Heart left ventricle (tissue), 16 donors: ENCODE measurements at places on chromosomes 2 and 18.

DNA sequence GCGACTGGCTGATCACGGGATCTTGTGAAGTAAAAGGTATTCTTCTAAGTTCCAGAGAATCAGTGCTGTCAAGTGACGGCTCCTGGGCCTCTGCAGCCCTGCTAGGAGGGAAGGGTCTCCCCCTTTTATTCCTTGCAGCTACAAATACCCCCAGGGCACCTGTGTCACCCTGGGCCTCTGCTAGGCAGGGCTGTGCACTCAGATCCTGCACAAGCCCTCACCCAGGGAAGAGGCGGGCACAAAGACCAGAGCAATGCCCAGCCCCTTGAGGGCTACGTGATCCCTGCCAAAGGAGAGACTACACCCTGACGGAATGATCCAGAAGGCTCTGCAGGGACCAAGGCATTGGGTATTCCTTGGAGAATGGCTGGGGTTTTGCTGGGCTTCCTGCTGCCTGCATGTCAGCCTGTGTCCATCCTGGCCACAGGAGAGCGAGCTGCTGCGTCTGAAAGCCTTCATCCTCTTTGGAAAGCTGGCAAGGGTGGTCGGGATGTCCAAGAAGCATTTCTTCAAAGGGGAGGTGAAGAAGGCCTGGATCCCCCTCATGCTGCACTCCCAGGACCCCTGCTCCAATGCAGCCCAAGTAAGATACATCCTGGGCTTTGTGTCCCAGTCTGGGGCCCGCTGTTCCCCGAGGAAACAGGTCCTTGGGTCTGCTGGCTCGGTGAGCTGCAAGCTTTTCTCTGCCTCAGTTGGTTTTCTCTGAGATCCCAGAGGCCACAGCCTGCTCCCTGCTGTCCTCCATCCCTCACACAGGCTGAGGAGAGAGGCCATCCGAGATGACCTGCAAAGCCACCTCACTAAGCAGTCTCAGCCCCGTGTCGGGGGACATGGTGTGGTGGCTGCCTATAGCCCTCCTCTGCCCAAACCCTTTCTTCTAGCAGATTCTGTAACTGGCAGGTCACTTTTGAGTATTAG, 24.9 kb downstream of the HJURP start:
- DNase-seq, result no peak

DNA sequence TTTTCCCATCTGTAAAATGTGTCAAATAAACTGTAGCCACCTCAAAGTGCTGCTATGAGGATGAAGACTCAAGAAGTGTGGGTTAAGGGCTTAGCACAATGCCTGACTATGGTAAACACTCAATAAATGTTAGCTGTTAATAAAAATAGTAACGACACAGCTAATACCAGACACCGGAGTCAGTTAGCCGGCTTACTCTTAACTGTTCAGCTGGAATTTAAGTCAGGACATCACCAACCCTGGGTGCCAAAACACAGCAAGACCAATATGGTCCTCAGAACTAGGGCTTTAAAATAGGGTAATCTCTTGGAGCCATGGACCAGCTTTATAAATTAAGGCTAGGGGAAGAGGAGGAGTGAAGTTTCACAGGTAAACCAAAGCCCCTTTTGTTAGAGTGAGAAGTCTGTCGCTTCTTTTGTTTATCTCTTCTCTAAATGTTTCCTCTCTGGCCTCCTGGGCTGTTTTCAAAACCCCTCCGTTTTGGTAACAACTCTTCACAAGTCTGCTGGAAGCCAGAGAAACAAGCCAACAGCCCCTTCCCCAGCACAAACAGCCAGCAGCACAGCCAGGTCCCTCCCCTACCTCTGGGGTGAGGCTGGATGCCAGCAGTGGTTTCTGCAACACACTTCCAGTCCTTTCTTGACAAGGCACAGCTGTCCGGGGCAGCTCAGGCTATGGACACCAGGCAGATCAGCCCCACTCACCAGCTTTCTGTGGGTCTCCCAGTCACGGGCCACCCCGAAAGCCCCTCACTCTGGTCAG, 13.8 kb upstream of the FZD7 start:
- peak; percentile 49 for DNase-seq

- DNase-seq, result no peak
Measured at GRCh38 chr18:78816114-78816513, 163.5 kb upstream of the SALL3 start.

GRCh38 chr18:10863026-10863425, 286.3 kb downstream of the PIEZO2 start:
- no peak for DNase-seq
